ENCODE measurements at places on chromosomes 2 and 18.
A peak's percentile ranks its signal among the peaks of the same experiment; 100 is the strongest.

DNA sequence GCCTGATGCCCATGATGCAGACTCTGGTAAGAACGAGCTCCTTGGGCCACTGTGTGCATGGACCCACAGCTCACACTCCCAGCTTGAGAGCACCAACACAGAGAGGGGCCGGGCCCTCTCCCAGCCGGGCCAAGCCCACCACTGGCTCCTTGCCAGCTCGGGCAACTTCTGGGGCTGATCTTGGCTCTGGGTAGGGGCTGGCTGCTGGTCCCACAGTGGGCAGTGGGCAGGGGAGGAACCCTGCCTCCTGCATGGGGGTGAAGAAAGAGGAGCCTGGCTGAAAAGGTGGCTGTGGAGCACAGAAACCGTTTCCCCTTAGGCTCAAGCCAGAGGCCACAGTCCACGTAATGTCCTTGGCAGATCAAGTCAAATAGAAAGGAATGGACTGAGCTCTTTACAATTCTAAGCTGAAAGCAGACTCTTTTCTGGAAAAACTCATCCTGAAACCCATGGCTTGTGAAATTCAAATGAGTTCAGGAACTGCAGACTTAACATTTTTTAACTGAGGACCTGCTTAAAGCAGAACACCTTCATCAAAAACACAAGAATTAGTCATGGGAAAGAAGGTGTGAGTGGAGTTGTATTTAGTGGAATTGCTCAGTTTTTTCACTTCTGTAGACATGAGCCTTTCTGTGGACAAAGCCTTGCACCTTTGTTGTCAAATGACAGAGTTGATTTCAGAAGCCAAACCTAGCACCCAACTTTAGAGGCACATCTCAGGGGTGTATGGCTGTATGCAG, 104.9 kb downstream of the STPG4 start:
- DNase-seq, result no peak

DNA sequence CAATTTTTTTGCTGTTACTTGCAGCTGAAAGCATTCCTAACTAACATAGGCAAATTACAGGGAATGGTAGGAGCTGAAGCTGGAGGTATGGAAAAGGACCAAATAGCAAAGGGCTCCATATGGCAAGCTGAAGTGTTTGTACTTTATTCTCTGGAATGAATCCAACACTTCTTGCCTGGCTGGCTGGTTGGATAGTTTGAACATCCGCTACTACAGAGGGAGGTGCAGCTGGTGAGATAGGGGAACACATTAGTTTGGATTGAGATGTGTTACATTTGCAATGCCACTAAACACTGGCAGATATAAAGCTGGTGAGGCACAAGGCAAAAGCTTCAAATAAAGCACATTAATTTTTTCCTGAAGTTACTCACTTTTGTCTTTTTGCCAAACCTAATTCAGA, 291.5 kb downstream of the SP3 start:
- DNase-seq, result no peak

- DNase-seq, result peak; percentile 90
Measured at GRCh38 chr2:43178602-43179542, 47.5 kb downstream of the ZFP36L2 start.

DNA sequence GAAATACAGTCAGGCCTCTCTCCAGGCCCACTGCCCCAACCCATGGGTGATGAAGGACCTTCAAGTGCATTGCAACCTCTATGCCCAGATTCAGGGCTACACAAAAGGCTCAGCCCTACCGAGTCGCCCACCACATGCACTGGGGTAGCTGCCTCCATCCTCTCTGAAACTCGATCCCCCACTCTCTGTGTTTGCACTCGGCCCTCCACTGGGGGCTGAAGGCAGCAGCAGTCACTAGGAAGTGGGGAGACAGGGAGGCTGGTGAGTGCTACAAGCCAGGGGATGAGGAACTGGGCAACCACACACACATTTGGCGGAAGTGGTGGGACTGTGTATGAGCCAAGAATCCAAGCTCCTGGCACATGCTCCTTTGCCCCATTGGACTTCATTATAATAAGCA, 94.6 kb downstream of the CERS6 start:
- no peak for DNase-seq

- no peak for DNase-seq
Measured at GRCh38 chr2:73976803-73977202, 7.9 kb upstream of the TET3 start.

DNA sequence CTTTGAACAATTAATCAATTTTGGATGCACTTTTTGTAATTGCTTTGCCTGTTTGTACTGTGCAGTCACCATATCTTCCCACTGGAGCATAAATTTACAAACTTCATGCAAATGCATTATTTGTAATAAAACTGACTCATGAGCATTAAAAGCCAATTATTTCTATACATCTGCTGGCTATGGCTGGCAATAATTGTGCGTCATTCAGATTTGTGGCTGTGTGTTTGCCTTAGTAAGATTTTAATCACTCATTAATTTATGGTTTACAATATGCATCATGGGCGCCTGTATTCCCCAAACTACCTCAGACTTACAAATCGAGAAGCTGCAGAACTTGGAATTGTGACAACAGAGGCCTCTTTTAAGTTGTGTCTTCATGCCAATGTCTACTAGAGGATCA, 132.4 kb upstream of the TRIB2 start:
- DNase-seq, result no peak

DNA sequence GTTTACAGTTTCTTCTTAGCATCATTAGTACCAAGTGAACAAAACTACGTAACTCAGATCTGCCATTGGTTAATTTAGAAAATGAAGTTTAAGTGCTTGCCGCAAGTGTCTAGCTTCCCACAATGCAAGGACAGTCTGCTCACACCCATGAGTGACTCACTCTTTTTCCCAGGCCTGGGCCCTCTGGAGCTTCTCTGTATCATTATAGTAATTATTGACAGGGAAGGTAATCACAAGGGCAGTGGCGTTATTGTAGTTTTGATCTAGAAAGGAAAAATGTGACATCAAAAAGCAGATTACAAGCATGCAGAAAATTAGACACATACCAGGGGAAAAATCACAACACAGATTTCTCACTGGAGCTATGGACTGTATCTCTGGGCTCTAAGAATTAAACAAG, 38.5 kb downstream of the NPC1 start:
- DNase-seq, result no peak

- DNase-seq, result no peak
Measured at GRCh38 chr2:99898336-99899048, 243.9 kb downstream of the AFF3 start.

DNA sequence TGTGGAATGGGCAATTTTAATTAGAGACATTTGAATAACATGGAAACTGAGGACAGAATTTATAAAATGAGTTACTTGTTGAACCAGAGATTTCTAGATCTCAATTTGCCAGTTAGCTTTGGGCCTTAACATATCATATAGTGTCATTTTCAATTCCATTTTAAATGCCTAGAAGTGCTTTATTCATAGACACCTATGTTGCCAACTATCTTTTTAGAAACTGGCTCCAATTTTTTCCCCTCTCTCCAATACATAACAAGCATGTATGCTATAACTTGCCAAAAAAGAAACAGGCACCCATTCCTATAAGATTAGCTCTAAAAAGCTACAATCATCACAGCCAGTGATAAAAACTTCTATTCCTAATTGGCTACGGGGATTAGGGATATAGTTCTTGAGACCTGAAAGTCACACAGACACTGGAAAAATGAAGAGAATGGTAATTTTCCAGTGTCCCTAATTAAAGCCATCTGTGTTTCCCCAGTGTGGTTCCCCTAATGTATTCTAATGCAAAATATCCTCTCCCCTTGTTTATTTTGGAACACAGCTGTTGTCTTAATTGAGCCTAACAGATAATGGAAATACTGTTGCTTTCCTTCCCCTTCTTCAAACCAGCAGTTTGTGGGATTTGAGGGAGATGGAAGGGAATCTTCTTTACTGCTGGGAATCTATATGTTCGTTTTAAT, 205.5 kb upstream of the FSHR start:
- DNase-seq, result no peak

DNA sequence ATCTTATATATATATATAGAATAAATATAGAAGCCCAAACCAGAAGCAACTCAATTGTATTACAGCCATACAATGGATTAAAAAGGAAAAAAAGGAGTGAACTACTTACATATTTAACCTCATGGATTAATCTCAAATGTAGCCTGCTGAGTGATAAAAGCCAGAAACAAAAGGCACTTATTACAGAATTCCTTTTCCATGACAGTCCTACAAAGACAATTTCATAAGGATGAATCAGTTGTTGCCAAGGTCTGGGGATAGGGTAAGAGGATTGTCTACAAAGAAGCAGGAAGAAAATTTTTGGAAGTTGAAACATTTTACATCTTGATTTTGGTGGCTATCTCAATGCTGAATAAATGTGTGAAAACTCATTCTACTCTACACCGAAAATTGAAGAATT, 103.9 kb upstream of the DCC start:
- DNase-seq, result no peak

- no peak for DNase-seq
Measured at GRCh38 chr2:3572620-3573019, 2.4 kb upstream of the RPS7 start.

- DNase-seq, result no peak
Measured at GRCh38 chr2:24825883-24826772, 32.9 kb downstream of the CENPO start.

DNA sequence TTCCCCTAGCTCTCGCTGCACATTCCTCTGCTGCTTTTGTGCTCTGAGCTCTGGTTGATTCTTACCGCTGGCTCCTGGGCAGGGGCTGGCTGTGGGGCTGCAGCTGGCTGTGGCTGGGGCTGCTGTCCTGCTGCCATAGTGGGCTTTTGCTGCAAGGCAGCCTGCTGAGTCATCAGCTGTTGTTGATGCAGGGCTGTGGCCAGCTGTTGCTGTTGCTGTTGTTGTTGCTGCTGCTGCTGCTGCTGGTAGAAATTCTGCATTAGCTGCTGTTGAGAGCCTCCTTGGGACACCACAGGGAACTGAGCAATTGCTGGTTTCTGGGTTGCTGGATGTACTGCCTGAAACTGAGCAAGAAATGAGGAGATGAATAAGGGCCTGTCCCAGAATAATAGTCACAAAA, 77.2 kb upstream of the NFU1 start:
- no peak for DNase-seq

DNA sequence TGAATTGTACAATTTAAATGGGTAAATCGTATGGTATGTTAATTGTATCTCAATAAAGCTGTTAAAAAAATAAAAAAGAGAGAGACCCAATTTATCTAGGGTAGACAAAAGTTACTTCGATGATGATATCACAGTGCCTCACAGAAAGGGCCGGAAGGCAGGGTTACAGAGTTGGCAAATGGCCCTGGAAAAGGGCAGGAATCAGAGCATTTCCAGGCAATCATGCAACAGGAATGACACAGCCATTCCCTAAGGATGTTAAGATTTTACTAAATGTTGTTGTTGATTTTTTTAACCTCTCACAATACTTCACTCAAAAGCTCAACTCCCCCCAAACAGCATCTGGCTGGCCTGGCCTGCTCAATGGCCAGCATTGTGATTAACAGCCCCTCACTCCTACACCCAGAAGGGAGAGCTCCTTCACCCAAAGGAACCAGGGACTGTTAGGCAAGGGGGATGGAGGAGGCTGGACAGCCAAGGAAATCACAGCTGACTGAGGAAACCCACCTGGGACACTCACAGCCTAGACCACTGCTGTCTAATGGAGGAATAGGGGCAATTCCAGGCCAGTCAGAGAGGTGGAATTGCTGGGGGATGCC, 7.7 kb upstream of the SP100 start:
- DNase-seq, result no peak

GRCh38 chr2:8058652-8059051, 623.2 kb upstream of the ID2 start:
- no peak for DNase-seq

GRCh38 chr18:41353777-41354528, 601.1 kb upstream of the PIK3C3 start:
- DNase-seq, result no peak

DNA sequence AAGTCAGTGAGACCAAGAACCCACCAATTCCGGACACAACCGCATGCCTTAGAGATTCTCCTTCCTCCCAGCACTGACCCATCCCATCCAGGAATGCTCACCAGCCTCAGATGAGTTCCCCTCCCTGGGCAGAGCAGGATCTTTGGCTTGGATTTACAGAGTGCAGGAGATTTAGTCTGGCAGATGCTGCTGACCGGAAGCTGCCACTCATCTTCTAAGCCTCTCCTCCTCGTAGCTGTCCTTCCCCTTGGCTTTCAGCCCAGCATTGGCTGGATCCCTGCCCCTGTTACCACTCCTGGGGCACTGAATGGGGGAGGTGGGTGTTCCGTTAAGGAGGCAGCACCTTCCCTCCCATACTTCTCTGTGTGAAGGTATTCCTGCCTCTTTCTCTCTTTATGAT, 53.2 kb downstream of the VWA3B start:
- no peak for DNase-seq

DNA sequence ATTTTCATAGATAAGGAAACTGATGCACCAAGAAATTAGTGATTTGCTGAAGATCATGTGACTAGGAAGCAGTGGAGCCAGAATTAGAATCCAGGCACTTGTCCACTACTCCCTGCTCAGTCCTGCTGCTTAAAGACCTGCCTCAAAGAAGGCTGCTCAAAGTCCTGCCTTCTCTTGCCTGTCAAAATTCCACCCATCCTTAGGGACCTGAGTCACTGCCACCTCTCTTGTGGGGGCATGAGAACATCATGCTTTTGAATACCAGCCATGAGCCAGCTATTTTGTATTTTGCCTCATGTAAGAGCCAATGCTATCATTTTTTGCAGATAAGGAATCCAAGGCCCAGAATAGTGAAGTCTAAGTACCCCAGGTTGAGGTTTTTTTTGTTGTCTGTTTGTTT, 47.1 kb downstream of the DDX1 start:
- DNase-seq, result peak; percentile 70

DNA sequence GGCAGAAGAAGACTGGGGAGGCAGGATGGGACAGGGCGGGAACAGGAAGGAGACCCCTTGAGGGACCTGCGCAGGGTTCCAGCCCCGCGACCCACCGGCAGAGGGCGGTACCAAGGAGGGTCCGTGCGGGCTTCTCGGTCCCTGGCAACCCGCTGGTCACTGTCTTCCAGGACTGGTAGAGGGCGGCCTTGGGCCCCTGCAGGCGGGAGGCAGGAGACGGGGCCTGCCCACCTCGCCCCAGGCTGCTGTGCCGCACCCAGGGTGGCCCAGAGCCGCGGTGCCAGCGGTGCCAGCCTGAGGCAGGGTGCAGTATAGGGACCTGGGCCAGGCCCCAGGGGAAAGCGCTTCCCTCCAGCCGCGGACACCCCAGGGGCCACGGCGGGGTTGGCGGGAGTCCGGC, 34.5 kb downstream of the NEURL3 start:
- DNase-seq, result no peak

DNA sequence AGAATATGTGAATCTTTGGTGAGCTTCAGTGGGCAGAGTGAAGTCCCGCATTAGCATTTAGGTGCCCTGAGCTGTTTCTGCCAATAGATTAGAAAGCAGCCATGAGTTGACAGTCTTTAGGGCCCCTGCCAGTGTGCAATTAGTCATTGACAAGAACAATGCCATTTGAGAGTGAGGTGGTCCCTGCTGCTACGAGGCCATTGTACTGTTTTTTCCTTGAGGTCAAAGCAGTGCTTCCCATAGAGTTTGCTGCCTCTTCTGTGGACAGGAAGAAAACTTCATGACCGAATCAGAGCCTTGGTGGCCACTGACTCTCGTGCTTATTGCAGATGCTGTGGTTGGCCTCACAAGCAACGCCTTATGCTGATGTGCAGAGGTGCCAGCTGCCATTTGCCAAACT, 102.7 kb downstream of the SH3BP4 start:
- no peak for DNase-seq

Data from coronary artery (tissue), 2 donors.